ENCODE measurements at places on chromosomes 16 and 17. TPM values are rescaled to one million over a fixed set of nuclear protein-coding genes. Genes with fewer than 3 reads are reported as not detected.
A peak's percentile ranks its signal among the peaks of the same experiment; 100 is the strongest.

DNA sequence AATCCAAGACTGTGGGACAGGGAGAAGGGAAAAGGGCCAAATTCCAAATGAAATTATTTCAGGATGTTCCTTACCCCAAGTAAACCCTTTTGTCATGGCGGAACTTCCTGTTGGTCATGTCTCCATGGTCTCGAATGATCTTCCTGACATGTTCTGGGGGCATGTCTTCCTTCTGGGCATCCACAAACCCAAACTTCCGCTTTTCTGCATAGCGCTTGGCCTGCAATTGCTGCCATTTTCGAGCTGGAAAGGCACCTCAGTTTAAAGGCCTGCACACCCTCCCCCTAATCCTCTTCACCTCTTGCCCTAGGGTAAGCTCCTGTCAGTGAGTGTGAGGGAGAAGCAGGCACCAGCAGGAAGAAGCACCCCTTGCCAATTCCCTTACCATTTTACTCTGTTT lies 1.2 kb downstream of the PRPF8 start:
- H3K27me3 ChIP-seq = no peaks in the 10 kb centered on the region
- peak overlapping the region; percentile 90 for H3K27ac ChIP-seq
- no peaks in the 10 kb centered on the region for H3K36me3 ChIP-seq
- H3K4me1 ChIP-seq = peaks cover 24% of the 10 kb centered on the region
- peak overlapping the region; percentile 96 for H3K4me3 ChIP-seq
- no peak for DNase-seq

Gene HOXB8
- 0.93 TPM for polyA plus RNA-seq

DNA sequence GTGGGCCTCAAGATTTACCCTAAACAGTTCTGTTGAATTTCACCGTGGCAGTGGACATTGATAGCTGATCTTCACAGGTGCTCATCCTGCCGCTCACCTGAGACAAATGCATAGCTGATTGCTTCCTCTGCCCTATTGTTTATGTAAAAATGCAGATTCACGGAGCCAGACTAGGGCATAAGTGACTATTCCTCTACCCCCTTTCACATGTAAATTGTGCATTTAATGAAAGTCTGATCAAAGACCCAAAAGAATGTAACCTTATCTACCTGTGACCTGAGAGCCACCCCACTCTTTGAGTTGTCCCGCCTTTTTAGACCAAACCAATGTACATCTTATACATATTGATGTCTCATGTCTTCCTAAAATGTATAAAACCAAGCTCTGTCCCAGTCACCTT lies 312.4 kb upstream of the CDH5 start:
- H3K4me1 ChIP-seq = no peaks in the 10 kb centered on the region
- H3K4me3 ChIP-seq = no peak overlapping the region
- no peaks in the 10 kb centered on the region for H3K36me3 ChIP-seq
- no peak overlapping the region for H3K27ac ChIP-seq

Gene LHX1
- polyA plus RNA-seq = 0.17 TPM

DNA sequence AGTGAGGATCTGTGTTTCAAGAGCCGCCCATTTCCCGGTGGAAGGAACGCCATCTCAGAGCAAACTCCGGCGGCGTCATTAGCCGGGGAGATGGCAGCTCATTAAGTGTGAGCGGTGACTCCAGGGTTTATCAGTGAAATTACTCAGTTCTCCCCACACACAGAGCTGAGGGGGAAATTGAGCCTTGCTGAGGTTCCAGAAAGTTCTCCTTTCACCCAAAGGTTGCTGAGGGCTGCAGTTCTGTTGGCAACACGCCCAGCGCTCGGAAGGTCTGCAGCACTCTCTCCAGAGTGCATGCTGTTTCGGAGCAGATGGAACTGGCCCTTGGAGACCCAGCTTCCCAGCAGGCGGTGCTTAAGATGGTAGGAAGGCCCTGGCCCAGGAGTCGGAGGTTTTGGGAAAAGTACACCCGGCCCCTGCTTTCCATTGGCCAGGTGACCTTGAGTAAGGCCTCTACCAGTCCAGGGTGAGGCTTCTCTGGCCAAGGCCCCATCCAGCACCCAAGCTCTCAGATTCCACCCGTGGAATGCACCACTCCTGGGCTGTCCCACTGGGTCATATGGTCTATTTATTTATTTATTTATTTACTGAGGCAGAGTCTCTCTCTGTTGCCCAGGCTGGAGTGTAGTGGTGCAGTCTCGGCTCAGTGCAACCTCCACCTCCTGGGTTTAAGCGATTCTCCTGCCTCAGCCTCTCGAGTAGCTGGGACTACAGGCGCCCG lies 167.7 kb upstream of the CIBAR2 start:
- no peaks in the 10 kb centered on the region for H3K36me3 ChIP-seq
- no peaks in the 10 kb centered on the region for H3K4me1 ChIP-seq
- no peaks in the 10 kb centered on the region for H3K27me3 ChIP-seq
- no peak overlapping the region for H3K27ac ChIP-seq

Data from left lung (tissue), 14 donors.